Hepatocyte (in vitro differentiated cells): ENCODE measurements at places on chromosomes 16 and 17. TPM values are rescaled to one million over a fixed set of nuclear protein-coding genes. Genes with fewer than 3 reads are reported as not detected.
A peak's percentile ranks its signal among the peaks of the same experiment; 100 is the strongest.

DNA sequence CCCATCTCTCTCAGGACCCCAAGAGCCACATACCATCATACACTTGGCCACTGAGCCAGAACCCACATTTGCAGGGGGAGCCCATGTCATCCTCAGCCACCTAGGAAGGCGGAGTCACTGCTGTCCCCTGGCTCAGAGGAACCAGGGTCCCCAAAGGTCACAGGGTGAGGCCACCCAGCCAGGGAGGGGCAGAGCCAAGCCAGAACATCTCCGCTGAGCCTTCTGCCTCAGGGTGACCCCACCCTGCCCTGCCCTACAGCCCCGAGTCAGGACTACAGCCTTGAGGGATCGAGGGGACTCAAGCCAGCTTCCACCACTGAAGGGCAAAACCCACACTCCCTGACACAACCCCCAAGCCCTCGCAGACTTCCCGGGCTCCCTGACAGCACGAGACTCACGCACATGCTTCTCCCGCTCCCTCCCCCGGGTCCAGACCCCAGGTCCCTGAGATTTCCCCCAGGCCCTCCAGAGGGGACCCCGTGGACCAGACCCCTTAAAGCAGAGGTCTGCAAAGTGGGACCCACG lies 17.4 kb downstream of the PIEZO1 start:
- H3K27ac ChIP-seq = no peak overlapping the region
- DNase-seq = no peak
- H3K4me3 ChIP-seq = no peak overlapping the region

DNA sequence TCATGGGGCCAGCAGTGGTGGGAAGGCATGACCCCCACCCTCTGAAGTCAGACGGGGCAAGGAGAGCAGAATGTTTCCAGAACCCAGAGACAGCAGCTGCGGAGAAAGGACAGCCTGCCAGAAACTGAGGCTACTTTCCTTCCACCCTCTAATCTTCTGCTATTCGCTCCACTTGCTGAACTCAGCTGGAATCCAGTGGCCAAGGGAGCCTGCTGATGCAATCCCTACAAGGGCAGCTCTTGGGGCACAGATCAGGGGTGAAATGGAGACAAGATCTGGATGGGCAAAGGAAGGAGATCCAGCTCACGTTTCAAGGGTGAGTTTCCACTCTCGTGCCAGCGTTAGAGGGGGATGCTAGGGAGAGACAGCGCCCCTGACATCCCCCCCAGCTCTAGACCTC lies 479.1 kb downstream of the SLC39A11 start:
- H3K36me3 ChIP-seq = no peaks in the 10 kb centered on the region
- peak overlapping the region; percentile 94 for H3K27ac ChIP-seq
- H3K4me3 ChIP-seq = no peak overlapping the region
- no peaks in the 10 kb centered on the region for H3K27me3 ChIP-seq
- peaks cover 36% of the 10 kb centered on the region for H3K4me1 ChIP-seq

DNA sequence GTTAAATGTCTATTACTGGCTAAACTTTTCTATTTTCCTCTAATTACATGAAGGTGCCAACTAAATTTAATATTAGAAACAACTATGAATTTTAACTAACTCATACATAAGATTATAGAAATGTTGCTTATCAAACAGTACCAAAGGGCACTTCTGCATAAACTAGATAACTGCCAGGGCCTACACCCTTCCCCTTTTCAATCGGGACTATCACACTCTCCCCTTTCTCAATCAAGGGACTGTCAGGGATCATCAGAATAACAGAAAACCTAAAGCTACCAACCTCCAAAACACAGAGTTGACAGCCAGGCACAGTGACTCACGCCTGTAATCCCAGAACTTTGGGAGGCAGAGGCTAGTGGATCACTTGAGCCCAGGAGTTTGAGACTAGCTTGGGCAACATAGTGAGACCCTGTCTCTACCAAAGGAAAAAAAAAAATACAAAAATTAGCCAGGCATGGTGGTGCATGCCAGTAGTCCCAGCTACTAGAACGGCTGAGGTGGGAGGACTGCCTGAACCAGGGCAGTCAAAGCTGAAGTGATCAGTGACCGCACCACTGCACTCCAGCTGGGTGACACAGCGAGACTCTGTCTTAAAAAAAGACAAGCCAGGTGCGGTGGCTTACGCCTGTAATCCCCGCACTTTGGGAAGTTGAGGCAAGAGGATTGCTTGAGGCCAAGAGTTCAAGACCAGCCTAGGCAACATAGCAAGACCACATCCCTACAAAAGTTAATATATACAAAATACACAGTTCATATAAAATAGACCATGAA lies 3.2 kb upstream of the PHLPP2 start:
- H3K4me3 ChIP-seq = no peak overlapping the region
- no peak overlapping the region for H3K27ac ChIP-seq
- no peaks in the 10 kb centered on the region for H3K27me3 ChIP-seq
- peaks cover 7% of the 10 kb centered on the region for H3K36me3 ChIP-seq
- H3K4me1 ChIP-seq = no peaks in the 10 kb centered on the region

DNA sequence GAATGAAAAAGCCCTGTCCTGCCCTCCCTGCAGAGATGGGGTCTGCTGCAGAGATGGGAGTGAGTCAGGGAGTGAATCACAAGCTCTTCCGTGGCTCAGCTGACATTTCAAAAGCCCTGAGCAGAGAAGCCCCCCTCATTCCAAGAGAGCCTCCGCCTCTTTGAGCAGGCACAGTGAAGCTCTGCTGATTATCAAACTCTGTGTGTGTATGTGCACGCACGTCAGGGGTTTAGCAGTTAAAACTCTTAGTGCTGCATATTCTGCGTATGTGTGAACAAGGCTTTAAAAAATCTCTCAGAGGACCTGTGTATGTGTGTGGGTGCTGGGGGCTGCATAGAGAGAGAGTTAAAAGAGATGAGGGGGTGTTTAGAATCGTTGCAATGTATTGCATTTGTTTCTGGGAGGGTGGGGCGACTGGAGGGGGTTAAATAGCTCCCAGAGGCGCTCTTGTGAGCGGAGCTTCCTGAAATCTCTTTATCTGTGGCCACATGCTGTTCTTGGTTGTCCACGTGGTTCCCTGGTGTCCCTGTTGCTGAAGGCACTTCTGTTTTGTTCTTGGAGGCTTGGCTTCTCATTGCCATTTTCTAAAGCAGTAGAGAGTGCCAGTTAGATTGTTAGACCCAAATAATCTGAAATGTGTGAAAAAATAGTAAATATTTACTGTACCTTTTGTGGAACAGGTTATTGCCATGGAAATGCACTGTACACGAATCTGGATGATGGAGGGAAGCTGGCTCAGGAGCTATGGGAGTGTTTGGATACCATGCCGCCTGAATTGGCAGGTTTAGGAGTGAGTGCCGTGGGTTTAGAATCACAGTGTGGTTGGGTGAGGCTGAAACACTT lies 116.6 kb downstream of the PRKCB start:
- no peaks in the 10 kb centered on the region for H3K4me1 ChIP-seq
- peak overlapping the region; percentile 20 for H3K27ac ChIP-seq
- DNase-seq = peak; percentile 74
- H3K27me3 ChIP-seq = peaks cover 3% of the 10 kb centered on the region
- H3K4me3 ChIP-seq = no peak overlapping the region
- no peaks in the 10 kb centered on the region for H3K36me3 ChIP-seq

RHBDL1 gene
- 2.3 and 3.4 TPM in 2 replicates for total RNA-seq

GRIN2A gene
- total RNA-seq = 1.6 and 3.1 TPM in 2 replicates

DNA sequence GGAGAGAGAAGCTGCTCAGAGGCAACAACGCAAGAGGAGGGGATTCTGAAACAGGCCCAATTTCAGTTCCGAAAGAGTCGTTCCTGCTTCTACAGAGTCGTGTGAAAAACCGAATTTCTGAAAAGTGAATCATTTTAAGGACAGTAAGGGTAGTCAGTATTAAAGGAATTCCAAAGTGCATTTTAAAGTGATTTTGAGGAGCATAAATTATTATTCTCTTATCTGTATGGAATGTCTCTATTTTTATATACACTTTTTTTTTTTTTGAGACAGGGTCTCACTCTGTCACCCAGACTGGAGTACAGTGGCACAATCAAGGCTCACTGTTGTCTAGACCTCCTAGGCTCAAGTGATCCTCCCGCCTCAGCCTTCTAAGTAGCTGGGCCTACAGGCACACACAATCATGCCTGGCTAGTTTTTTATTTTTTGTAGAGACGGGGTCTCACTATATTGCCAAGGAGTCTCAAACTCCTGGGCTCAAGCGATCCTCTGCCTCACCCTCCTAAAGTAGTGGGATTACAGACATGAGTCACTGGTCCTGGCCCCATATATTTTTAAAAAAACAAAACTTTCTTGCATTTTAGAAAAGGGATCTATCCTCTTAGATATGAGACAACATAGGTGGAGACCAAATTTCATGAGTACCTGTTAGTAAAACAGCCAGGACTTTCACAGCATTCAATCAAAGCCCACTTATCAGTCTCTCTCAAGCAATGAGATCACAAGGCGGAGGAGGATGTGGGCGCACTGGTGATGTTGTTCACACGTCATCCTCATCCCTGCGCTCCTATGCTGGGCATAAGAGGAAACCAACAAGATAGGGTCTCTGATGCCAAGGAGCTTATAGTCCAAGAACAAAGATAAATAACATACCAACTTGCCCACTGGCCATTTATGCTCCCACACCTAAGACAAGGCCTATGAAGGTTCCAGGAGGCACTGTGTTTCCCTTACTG lies 53.2 kb downstream of the SMG6 start:
- H3K4me1 ChIP-seq = no peaks in the 10 kb centered on the region
- no peak overlapping the region for H3K27ac ChIP-seq

SLC35G6 gene
- total RNA-seq = 0.24 TPM in 1 of 2 replicates, not detected in the other

GAS2L2 gene
- not detected in 2 replicates for total RNA-seq
